ENCODE measurements at places on chromosomes 13 and 19.

GRCh38 chr13:60155978-60156377 is 7.8 kb downstream of the DIAPH3 start:
- no peak for DNase-seq

GRCh38 chr13:30664689-30665275 is 47.1 kb downstream of the USPL1 start:
- no peak for DNase-seq

DNA sequence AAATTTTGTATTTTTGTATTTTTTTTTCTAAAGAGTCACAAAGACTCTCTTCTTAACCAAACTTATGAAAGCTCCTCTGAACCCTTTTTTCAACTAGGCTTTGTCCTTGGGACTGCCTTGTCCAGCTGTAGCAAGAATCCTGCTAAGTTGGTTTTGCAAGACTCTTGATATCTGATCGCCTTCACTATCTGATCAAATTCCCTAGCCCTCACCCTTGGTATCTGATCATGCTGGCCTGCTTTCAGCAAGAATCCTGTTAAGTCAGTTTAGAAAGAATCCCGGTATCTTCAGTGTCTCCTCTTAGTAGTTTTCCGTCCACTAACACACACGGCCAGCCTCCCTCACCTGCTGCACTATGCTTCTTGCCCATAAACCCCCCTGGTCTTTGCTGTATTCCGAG is 1.9 kb upstream of the SIGLEC5 start:
- no peak for DNase-seq

GRCh38 chr19:42426643-42427042 is 545 bp downstream of the LIPE start:
- DNase-seq, result no peak

GRCh38 chr13:109656206-109656605 is 130.2 kb downstream of the IRS2 start:
- no peak for DNase-seq

DNA sequence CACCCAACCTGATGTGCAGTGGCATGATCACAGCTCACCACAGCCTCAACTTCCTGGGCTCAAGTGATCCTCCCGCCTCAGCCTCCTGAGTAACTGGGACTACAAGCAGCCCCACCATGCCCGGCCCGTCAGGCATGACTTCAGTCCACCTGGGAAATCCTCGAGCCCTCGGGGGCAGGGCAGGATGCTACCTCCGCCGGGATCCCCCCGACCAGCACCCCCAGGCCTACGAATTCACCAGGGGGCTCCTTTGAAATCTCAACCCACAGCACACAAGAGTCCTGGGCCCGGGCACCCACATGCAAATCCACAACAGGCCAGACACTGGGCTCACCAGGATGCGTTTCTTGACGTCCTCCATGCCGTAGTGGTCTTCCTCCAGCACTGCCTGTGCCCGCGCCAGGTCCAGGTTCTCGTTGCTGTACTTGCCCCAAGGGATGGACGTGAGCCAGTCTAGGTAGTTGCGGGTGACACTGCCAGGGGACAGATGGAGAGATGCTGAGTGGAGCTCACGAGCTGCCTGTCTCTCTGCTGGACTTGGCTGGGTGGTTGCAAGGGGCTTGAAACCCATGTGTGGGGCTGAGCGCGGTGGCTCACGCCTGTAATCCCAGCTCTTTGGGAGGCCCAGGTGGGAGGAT is 10.5 kb downstream of the RPL36 start:
- DNase-seq, result no peak

- no peak for DNase-seq
Measured at GRCh38 chr19:1851654-1852580, 3.6 kb upstream of the REXO1 start.

- DNase-seq, result no peak
Measured at GRCh38 chr19:33767898-33768413, 28.7 kb upstream of the KCTD15 start.

DNA sequence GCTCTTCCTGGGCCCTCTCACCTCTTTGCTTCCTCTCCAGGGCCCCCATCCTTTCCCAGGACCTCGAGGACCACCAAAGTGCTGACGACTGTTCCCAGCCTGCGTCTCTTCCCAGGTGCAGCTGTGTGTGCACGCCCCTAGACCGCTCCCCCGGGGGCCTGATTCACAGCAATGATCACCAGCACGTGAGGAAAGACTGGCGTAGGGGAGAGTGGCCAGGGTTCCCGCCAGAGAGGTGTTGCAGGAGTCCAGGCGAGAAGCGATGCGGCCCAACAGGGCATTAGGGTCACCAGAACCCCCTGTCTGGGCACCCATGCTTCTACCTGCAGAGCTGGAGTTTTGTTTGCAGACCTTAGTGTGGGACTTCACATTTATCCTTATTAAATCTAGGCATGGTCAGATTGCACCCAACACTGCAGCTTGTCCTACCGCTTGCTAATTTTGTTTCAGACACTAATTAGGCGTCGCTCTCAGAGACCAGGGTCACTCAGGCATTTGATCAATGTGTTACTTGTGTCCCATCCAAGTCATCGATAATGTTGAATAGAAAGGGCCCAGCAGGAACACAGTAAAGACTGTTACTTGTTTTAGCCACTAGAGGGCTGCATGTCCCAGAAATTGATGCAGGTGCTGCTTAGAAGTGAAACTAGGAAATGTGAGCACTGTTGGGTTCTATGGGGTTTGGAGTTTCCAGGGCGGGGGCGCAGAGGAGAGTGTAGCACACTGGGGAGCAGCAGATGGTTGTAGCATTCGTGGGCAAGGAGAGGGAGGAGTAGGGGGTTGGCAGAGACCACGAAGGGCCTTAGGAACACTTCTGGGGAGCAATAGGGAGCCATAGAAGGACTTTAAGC is 53.2 kb downstream of the CDADC1 start:
- no peak for DNase-seq

GRCh38 chr19:3095441-3096191 is 1.5 kb downstream of the GNA11 start:
- no peak for DNase-seq

- no peak for DNase-seq
Measured at GRCh38 chr19:47609906-47610894, 1.3 kb downstream of the BICRA start.

Data from cortex of kidney (tissue), 1 donor.